ENCODE measurements at places on chromosomes 2 and 18.

DNA sequence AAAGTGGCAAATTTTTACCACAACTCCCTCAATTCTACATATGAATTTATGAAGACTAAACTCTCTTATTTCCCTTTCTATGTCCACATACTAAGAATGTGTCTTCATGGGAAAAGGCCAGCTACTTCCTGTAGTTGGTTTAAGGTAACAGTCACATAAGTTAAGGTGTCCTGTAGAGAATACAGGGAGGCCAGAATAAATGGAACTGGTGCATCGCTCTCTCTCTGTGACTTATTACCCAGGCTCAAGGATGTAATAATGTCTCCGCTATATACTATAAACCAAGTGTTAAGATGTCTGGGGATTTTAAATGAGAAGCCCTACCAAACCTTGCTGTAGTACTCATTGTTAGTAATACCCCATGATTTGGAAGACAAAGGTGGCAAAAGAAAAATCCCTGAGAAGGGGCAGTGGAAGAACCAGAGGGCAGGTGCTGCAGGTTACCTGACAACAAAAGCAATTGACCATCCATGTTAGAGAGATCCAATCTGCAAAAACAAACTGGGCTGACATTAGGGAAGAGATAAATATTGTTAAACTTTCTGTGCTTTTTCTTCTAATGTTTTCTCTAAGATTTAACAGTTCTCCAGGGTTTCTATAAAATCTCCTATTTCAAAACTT is 372.8 kb downstream of the TMX3 start:
- no peak for DNase-seq

- no peak for DNase-seq
These were observed 69.7 kb downstream of the LYPD6 start for GRCh38 chr2:149399934-149400615.

- DNase-seq = no peak
These were observed 272.2 kb downstream of the NDUFA10 start for GRCh38 chr2:239752951-239753350.

- no peak for DNase-seq
These were observed 45.0 kb upstream of the CYTIP start for GRCh38 chr2:157488877-157489276.

GRCh38 chr2:216056739-216057138 is 24.9 kb downstream of the PECR start:
- no peak for DNase-seq

DNA sequence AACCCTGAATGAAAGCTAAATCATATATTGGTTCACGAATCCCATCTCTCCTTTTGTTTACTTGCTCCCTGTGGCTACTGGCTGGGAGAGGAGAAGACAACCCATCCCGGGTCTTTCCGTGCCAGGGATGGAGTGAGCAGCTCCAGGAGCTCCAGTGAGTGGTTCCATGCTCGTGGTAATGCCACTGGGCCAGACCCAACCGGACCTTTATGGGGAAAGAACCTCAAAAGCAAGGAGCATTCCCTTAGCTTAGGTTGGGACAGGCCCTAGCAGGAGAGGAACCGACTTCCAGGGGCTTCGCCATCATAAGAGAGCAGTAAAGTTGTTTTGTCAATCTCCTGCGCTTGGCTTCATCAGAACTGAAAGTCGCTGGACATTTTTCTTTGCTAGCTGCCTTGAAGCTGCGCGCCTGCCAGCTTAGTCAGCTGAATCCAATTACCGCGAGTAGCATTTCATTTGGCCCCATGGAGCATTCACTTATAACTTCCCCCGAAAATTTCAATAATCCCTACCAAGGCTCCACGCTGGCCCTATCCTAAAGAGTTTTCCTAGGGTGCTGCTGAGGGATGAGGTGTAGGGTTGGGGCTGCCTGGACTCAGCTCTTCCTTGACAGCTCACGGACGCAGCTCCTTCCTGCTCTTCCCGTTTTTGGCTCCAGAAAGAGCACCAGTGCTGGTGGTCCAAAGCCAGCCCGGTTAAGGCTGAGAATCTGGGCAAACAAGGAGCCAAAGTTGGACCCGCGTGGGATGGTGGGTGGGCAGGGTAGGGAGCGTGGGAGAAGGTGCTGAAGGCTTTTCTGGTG is 4.9 kb downstream of the HOXD3 start:
- no peak for DNase-seq

DNA sequence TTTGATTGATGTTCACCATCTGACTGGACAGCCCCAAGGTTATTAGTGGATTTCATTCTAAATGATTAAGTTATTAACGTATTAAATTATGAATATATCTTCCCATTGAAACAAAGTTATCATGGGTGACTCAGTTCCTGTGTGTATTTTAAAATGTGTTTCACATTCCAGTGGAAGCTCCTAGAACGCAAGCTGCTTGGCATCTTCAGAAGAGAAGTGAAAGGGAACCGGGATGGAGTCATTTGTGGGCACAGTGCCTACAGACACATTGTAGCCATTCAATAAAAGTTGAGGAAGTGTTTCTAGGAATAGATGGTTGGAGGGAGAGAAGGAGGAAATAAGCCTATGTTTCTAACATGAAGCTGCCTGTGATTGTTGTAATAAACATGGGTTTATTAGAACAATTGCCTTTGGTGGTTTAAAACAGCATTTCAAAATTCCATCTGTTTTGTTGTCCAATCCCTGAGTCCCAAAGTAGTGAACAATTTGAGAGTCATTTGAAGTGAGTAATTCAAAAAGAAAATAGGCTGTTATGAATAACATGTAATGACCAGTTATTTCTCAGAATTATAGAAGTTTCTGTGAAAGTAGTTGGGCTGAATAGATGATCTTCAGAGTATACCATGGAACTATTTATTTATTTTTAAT is 143.5 kb downstream of the PKP4 start:
- no peak for DNase-seq

Data from amygdala (tissue), 56 donors.